ENCODE measurements at places on chromosomes 5 and 9.

DNA sequence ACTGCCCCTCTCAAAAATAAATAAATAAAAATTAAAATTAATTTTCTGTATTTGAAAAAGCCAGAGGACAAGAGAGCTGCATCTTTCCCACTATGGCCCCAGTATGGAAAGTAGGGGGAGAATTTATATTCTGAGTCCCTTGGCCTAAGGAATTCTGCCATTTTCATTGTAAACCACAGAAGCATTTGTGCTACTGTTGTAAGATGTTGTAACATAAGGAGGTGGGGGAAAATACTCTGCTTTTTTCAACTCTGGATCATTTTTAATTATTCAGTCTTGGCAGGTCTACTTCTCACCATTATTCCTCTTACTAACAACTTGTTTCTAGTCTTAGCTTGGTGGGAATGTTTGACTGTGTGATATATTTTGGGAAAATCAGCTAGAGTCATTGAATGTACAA lies 52.3 kb upstream of the APC start:
- no peak for DNase-seq

DNA sequence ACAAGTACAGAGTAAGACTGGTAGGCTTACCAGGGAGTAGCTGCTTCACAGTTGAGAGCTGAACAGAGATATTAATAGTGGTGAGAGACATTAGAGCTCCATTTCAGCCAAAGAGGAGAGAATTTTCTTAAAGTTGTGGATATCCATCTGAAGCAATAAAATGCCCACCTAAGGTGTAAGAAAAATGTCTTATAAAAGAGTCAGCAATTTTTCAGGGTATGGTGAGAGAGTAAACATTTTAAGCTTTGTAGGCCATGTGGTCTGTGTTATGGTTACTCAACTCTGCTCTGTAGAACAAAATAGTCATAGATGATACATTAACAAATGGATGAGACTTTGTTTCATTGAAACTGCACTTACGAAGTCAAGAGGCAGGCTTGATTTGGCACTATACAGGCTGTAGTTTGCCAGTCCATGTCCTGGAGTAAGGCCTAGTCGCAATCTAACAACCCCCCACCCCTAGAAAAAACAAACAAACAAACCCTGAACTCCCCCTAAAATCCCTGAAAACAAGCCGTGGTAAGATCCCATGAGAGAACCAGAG lies 945.4 kb upstream of the SEMA6A start:
- DNase-seq = no peak

- DNase-seq = no peak
Observed at GRCh38 chr9:38761339-38761738, 41.4 kb upstream of the FAM240B start.

DNA sequence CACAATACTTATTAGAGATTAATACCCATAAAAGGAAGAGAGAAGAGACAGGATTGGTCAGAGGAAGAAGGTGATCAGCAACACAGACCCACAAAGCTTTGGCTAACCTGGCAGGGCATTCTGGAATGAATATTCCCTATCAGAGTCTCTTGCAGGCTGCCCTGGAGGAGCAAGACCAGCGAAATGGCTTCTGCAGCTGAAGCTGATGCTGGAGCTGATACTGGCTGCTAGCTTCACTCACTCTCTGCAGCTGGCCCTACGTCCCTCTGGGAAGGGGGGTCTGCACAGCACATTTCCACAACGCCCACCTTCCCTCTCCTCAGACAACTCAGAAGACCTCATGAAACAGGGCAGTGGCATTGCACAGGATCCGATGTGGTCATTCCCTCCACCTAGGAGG lies 169.9 kb upstream of the EFNA5 start:
- DNase-seq = no peak

Data from GM13977 (cell line).